Type B pancreatic cell (in vitro differentiated cells): ENCODE measurements at places on chromosomes 16 and 17. TPM values are rescaled to one million over a fixed set of nuclear protein-coding genes. Genes with fewer than 3 reads are reported as not detected.

DNA sequence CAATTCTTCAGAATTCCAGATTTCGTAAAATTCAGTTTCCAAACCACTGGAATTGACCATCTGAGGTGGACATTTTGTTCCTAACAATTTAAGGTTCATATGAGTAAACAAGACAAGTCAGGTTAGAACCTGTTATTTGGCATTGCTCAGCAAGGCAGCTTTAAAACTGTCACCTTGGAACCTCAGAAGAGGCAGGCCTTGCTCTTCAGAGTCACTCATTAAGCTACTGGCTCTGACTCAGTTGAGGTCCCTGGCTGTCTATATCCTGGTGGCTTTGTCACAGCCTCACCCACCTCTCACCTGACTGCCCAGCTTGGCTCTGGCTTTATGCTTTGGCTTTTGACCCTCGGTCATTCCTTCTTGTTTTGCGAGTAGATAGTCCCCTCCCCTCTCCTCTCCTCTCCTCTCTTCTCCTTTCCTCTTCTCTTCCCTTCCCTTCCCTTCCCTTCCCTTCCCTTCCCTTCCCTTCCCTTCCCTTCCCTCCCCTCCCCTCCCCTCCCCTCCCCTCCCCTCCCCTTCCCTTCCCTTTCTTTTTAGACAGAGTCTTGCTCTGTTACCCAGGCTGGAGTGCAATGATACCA lies 238.4 kb downstream of the SHISA9 start:
- H3K27ac ChIP-seq, result no peak overlapping the region
- no peak overlapping the region for H3K4me3 ChIP-seq
- no peaks in the 10 kb centered on the region for H3K4me1 ChIP-seq
- H3K36me3 ChIP-seq, result no peaks in the 10 kb centered on the region
- DNase-seq, result no peak
- no peaks in the 10 kb centered on the region for H3K27me3 ChIP-seq

Gene KDM8
- total RNA-seq, result 6.3 and 11.1 TPM in 2 replicates

Gene PIGW
- total RNA-seq, result 11.1 and 13.5 TPM in 2 replicates

Gene CIBAR2
- 1.3 and 4.9 TPM in 2 replicates for total RNA-seq

DNA sequence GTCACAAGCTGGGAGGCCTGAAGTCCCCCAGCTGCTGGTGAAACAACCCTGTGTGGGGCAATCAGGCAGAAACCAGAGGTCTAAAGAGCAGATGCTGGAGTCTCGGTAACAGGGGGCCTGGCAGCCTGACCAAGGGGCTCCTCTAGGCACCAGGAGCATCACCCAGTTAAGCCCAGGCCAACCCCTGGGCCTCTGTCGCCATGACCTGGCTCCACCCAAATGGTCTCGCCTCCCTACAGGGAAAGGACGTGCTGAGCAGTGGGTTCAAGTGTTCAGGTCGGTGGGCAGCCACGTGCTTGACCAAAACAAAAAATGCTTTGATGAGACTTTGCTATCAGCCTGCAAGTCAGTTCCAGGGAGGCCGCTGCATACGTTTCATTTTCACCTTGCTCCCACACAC lies 240.3 kb downstream of the ZNF423 start:
- peaks cover 3% of the 10 kb centered on the region for H3K4me1 ChIP-seq
- H3K36me3 ChIP-seq, result peaks cover 12% of the 10 kb centered on the region
- no peaks in the 10 kb centered on the region for H3K27me3 ChIP-seq
- H3K27ac ChIP-seq, result no peak overlapping the region
- no peak overlapping the region for H3K4me3 ChIP-seq
